Thoracic aorta (tissue), 2 donors: ENCODE measurements at places on chromosomes 4 and X. TPM values are rescaled to one million over a fixed set of nuclear protein-coding genes. Genes with fewer than 3 reads are reported as not detected.

GRCh38 chr4:20643631-20644030, 56.6 kb upstream of the PACRGL start:
- no peak overlapping the region for H3K4me3 ChIP-seq
- H3K36me3 ChIP-seq, result no peaks in the 10 kb centered on the region
- peaks cover 8% of the 10 kb centered on the region for H3K4me1 ChIP-seq
- H3K27me3 ChIP-seq, result no peaks in the 10 kb centered on the region
- no peak overlapping the region for H3K27ac ChIP-seq

GRCh38 chr4:40514497-40514951, 115.1 kb downstream of the RBM47 start:
- no peak for DNase-seq
- no peak overlapping the region for H3K4me3 ChIP-seq
- H3K27ac ChIP-seq, result no peak overlapping the region
- H3K4me1 ChIP-seq, result no peaks in the 10 kb centered on the region
- no peaks in the 10 kb centered on the region for H3K36me3 ChIP-seq

DNA sequence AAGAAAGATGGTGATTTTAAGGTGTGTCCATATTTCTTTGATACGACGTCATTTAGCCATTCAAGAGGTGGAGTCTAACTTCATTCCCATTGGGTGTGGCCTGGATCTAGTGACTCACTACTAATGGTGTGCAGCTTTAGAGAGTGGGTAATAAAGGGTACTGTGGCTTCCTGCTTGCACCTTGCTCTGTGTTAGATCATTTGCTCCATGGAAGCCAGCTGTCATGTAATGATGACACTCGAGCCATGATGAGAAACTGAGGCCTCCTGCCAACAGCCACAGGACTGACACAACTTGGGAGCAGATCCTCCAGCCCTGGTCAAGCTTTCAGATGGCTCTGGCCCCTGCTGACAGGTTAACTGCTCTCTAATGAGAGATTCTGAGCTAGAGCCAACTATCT, 82.0 kb downstream of the UNC5C start:
- H3K4me1 ChIP-seq, result no peaks in the 10 kb centered on the region
- H3K27me3 ChIP-seq, result no peaks in the 10 kb centered on the region
- H3K27ac ChIP-seq, result no peak overlapping the region
- H3K36me3 ChIP-seq, result no peaks in the 10 kb centered on the region
- DNase-seq, result no peak

DNA sequence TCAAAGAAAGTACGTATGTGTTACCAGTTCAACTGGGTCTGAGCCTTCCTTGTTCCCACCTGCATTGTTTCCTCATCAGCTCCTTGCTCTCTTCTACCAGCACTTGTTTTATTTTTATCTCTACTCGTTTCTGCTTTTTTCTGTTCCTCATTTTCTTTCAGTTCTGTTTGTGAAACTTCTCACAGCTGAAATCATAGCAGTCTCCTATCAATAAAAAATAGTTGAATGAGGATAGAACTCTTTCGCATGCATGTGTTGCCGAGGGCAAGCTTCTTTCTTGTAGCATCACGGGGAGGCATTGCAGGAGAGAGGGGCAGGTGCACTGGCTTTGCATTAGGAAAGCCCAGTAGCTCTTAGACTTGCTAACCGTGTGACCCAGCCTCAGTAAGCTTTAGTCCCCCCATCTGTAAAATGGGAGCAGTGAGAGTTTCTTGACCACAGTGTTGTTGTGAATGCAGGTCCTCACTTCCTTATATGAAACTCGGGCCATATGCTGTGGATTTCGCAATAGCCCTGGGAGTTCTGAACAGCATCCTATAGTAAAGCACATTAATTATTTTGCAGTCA, 24.7 kb downstream of the OFD1 start:
- H3K36me3 ChIP-seq, result peaks cover 2% of the 10 kb centered on the region
- H3K4me3 ChIP-seq, result no peak overlapping the region
- H3K27me3 ChIP-seq, result no peaks in the 10 kb centered on the region
- no peaks in the 10 kb centered on the region for H3K4me1 ChIP-seq
- DNase-seq, result no peak

DNA sequence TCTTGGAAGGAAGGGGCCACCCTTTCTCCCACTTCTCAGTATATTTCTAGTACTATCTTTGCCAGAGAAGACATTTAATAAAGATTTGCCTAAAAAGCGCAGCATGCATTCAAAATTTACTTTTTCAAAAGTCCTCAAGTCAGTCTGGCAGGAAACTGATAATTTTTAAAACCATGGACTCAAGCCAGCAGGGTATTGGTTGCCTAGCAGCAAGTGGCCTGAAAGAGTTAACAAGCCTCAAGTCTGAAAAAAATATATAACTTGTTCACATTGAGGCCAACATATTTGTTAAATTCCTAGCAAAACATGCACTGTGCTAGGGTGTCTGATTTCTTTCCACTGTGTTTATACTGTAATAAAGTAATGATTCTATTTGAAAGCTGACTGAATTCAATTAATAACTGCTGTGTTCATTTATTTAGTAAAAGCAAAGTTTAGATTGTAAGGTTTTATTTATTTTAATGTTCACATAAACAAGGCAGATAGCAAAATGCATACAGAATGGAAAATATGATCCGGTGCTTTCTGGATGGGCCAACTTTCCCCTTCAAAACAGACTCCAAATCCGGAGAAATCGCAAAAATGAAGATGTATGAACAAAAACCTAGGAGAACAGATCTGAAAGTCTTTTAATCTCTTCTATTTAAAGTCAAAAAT, 218.5 kb upstream of the FGF13 start:
- H3K27ac ChIP-seq, result no peak overlapping the region
- no peaks in the 10 kb centered on the region for H3K27me3 ChIP-seq
- no peak overlapping the region for H3K4me3 ChIP-seq
- DNase-seq, result no peak

DNA sequence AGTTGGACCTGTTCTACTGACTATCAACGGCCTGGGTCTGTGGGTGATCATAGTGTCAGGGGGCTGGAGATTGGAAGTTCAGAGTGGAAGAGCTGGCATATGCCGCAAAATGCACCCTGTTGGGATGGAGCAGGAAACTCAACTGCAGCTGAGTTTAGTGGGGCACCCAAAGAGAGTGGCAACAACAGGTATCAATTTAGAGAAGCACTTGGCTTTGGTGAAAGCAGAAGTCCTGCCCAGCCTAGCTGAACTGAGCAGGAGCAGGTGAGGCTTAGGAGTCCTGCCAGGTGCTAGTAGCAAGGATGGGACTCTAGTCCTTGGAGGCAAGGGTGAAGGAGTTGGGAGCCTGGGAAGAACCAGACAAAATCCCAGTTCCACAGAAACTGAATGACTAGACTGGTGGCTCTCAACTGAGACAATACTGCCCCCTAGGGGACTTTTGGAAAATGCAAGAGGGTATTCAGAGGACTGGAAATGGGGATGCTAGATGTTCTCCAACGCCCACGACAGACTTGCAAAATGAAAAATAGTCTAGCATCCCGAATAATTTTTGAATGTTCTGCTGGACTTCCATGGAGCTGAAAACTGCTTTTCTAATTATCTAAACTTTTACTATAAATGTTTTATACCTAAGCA, 49.4 kb downstream of the RTL9 start:
- H3K27me3 ChIP-seq, result no peaks in the 10 kb centered on the region
- H3K36me3 ChIP-seq, result no peaks in the 10 kb centered on the region
- H3K4me3 ChIP-seq, result no peak overlapping the region
- H3K27ac ChIP-seq, result no peak overlapping the region
- no peaks in the 10 kb centered on the region for H3K4me1 ChIP-seq
- DNase-seq, result no peak

- H3K4me1 ChIP-seq, result peaks cover 12% of the 10 kb centered on the region
- no peak overlapping the region for H3K4me3 ChIP-seq
- H3K36me3 ChIP-seq, result no peaks in the 10 kb centered on the region
- H3K27me3 ChIP-seq, result no peaks in the 10 kb centered on the region
Measured at GRCh38 chrX:31224381-31225012, 152.7 kb upstream of the FTHL17 start.

- H3K27ac ChIP-seq, result no peak overlapping the region
- no peak overlapping the region for H3K4me3 ChIP-seq
- no peak for DNase-seq
- H3K4me1 ChIP-seq, result peaks cover 30% of the 10 kb centered on the region
Measured at GRCh38 chr4:53545942-53546581, 45.2 kb downstream of the LNX1 start.

DNA sequence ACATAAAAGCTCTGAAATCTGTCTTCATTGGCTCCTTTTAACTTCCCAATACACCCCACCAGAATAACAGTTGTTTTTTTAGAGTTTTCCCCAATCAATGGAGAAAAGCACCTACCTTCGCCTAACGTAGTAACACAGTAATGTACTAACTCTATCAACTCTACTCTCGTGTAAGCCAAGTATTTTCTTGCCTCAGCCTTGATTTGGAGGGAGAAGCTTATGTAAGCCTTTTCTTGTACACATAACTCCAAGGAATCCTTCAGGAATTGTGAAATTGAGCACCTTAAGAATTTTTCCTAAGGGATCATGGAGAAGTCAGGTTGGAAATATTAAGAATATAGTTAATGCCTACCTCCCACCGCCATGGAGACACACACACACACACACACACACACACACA, 181.2 kb downstream of the RAPGEF2 start:
- no peak for DNase-seq
- peaks cover 23% of the 10 kb centered on the region for H3K4me1 ChIP-seq
- H3K27ac ChIP-seq, result no peak overlapping the region
- no peaks in the 10 kb centered on the region for H3K36me3 ChIP-seq
- peak overlapping the region; percentile 5 for H3K4me3 ChIP-seq

- no peak overlapping the region for H3K4me3 ChIP-seq
- no peaks in the 10 kb centered on the region for H3K4me1 ChIP-seq
- H3K36me3 ChIP-seq, result no peaks in the 10 kb centered on the region
- no peaks in the 10 kb centered on the region for H3K27me3 ChIP-seq
- no peak overlapping the region for H3K27ac ChIP-seq
Measured at GRCh38 chr4:68401231-68401630, 46.0 kb upstream of the TMPRSS11E start.

DNA sequence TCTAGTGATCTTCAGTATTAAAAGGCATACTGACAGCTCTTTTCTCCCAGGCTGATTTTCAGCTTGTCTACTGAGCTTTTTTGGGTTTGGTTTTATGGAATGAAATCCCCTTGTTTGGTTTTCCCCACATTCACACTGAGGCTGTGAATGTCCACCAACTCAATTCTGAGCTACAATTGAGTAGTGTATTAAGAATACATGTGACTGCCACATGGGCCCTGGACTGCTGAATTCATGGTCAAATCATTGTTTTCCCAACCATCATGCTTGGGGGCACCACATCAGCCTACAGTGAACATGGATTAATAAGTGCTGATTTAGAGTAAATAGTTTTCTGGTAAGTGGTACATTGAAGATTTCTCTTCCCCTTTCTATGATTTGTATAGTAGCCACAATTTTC, 32.4 kb downstream of the RTL9 start:
- H3K4me3 ChIP-seq, result no peak overlapping the region
- no peaks in the 10 kb centered on the region for H3K36me3 ChIP-seq
- no peak for DNase-seq
- H3K27ac ChIP-seq, result no peak overlapping the region

DNA sequence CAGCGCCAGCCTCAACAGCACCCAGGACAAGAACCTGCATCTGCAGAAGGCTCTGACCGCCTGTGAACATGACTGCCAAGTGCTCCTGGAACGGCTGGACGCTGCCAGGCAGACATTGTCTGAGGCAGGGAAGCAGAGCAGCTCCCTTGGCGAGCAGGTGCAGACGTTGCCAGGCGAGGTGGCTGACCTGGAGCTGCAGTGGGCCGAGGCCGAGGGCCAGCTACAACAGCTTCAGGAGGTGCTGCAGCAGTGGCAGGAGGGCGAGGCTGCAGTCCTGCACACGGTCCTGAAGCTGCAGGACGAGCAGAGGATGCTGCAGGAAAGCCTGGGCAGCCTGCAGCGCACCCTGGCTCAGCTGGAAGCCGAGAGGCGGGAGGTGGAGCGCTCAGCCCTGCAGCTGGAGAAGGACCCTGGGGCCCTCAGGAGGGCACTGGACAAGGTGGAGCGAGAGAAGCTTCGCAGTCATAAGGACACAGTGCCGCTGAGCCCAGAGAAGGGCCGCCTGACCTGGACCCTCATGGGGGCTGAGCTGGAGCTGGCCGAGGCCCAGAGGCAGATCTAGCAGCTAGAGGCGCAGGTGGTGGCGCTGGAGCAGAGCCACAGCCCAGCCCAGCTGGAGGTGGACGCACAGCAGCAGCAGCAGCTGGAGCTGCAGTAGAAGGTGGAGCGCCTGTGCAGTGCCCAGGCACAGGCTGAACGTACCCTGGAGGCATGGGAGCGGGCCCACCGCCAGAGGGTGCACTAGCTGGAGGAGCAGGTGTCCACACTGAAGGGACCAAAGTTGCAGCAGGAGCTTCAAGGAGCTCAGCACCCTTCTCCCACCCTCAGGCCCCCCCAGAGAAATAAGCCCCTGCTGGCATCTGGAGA, 16.4 kb downstream of the SMIM10L2A start:
- DNase-seq, result no peak
- no peaks in the 10 kb centered on the region for H3K27me3 ChIP-seq
- H3K36me3 ChIP-seq, result no peaks in the 10 kb centered on the region
- no peak overlapping the region for H3K4me3 ChIP-seq

- H3K27ac ChIP-seq, result no peak overlapping the region
- no peak for DNase-seq
- no peaks in the 10 kb centered on the region for H3K36me3 ChIP-seq
- no peaks in the 10 kb centered on the region for H3K27me3 ChIP-seq
Measured at GRCh38 chrX:57667010-57667409, 13.1 kb downstream of the NLRP2B start.

Gene HTN1
- not detected for total RNA-seq

Gene ASB9
- 2.5 TPM for total RNA-seq

Gene RPGR
- 37.2 TPM for total RNA-seq
